NCI-H774 (cell line): ENCODE measurements at places on chromosomes 7 and 10.

DNA sequence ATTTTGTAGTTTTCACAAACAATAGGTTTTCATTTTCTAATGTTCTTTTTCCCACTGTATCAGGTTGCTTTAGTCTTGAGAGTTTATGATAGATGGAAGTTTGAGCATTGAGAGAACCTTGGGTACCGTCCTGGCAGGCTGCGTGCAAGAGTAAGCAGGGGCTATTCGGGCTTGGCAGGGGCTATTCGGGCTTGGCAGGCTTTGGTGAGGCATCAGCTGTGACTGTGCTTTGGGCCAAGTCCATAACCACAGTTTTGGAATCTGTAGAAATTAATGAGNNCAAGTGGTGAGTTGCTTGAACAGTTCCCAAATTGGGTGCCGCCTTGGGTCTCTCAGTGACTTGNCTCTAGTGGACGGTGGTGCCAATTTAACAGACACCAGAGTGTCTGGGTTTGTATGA is 424.6 kb downstream of the PAXIP1 start:
- DNase-seq: no peak

DNA sequence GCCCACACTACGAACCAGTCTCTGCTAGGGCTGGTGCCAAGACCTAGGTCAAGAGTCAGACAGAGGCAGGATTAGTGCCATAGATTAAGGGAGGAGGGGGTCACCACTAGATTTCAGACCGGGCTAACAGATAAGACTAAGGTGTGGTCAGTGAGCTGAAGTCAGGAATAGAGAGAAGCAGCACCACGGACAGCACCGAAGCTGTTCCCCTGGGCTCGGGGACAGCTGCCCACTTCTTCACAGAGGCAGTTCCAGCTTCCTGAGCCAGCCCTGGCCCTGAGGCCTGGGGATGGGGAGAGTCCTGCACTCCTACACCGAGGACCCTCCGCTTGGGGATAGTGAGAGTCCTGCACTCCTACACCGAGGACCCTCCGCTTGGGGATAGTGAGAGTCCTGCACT is 11.2 kb upstream of the JAKMIP3 start:
- DNase-seq: no peak

DNA sequence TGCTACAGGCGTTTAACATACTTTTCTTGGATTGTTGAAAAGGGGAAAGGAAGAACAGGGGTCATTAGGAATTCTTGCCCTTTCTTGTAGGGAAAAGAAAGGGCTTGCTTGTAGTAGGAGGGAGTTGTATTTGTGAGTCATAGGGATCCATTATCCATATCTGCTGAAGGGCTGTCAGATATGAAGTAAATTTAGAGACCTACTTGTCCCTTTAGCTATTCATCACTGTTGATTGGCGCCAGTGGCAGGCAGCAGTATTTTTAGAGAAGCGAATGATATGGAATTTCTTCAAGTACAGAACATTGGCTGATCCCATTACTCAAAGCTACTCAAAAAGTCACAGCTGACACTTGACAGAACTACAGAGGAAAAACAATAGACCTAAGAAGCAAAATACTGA is 97.7 kb downstream of the CELF2 start:
- DNase-seq: no peak

DNA sequence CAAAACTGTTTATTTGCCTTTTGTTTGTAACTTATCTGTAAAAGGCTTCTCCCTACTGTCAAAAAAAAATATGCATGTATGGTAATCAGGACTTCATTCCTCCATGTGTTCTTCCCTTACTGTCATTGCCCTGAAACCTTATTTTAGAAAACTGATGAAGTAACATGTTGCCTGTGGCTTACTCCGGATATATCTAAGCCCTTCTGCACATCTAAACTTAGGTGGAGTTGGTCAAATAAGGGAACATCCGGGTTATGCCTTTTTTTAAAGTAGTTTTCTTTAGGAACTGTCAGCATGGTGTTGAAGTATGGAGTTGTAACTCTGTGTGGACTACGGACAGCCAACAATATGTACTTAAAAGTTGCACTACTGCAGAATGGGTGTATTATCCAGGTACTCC is 6.2 kb downstream of the SAR1A start:
- no peak for DNase-seq

DNA sequence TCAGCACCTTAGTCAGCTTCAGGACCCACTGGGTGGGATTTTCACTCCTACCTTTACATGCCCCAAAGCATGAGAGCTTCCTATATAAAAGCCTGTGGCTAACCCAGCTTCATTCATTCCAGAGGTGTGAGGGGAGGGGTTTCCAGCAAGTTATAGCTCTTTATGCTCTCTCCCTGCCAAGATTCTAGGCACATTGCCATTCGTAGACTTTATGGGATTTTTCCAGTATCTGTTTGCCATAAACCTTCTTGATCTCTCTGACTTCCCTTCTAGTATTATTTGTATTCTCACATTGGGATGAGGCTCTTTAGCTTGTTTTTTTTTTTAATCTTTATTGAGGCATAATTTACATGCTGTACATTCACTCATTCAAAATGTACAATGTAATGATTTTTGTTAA is 67.5 kb downstream of the POU6F2 start:
- no peak for DNase-seq
